ELF-1 (cell line): ENCODE measurements at places on chromosomes 5 and 9.
A peak's percentile ranks its signal among the peaks of the same experiment; 100 is the strongest.

DNA sequence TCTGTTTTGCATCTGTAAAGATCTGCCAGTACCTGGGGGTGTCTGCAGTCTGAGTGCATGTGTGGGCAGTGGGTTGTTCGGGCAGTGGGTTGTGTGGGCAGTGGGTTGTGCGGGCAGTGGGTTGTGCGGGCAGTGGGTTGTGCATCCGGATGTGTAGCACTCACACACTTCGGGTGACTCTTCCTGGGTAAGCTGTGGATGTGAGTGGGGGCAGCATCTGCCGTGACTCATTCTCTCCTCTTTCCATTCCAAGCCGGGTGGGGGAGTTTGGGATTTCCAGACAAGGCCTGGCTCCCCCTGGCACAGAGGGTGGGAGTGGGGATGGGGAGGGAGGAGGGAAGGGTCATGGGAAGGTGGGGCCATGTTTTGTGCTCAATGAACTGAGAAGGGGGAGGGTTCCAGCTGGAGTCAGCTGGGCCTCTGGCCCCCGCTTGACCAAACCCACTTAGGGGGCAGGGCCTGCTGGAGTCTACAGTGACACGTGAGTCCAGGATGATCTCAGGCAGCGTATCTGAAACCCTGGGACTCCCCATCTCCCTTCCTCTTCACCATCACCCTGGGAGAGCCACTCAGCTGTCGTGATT is 8.3 kb downstream of the CRB2 start:
- peak; percentile 65 for DNase-seq

GRCh38 chr9:135612437-135612836 is 26.9 kb downstream of the GLT6D1 start:
- no peak for DNase-seq

DNA sequence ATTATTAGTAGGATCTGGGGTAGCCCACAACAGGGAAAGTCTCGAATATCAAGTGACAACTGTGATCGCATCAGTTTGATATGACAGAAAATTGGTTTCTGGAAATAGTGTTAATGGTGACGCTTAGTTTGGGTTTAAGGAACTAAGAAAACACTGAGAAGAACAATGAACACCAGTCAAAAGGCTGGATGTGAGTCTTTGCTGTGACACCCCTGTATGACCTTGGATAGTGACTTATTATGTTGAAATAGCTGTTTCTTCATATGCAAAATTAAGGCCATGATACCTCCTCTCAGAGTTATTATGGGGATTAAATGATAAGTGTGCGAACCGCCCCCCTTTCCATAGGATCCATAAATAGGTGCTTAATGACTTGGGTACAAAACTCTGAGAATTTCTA is 926 bp downstream of the DNAJC25 start:
- no peak for DNase-seq

GRCh38 chr5:157233515-157233914 is 32.4 kb upstream of the CYFIP2 start:
- no peak for DNase-seq

GRCh38 chr9:127555840-127556820 is 55.9 kb upstream of the STXBP1 start:
- DNase-seq = peak; percentile 78

GRCh38 chr5:2006193-2006970 is 123.7 kb upstream of the IRX4 start:
- no peak for DNase-seq

DNA sequence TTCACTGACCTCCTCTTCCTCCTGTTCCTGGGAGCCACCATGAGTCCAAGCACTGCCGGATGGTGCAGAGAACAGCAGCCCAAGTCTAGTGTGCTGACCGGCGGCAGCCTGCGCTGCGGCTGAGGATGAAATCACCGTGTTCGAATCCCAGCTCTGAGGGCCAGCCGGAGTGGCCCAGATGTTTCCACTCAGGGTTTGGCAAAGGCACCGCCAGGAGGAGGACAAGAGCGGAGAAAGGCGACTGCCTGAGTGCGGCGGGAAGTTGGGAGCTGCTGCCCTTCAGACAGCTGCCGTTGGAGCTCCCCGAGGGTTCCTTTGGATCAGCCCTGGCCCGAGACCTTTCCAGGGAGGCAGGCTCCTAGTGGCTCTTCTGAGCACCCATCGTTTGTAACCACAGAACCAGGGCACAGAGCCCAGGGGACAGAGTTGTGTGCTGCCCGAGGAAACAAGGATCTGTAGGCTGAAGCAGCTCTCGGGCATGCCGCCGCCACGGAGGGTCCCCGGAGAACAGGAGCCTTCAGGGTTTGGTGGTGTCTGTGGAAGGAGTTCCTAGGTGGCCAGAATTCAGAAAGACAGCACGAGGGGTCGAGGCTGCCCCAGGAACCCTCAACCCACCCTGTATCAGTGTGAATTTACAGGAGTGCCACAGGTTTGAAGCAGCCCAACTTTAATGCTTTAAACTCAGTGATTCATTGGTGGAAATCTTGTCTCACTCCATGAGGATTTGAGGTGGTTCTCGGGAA is 115.6 kb upstream of the COL5A1 start:
- no peak for DNase-seq

- DNase-seq = peak; percentile 41
Observed at GRCh38 chr5:141084487-141084989, 9.9 kb upstream of the PCDHB2 start.

GRCh38 chr9:134032456-134033222 is 7.4 kb downstream of the BRD3OS start:
- no peak for DNase-seq

- DNase-seq = no peak
Observed at GRCh38 chr9:132589148-132590036, 7.0 kb downstream of the BARHL1 start.

DNA sequence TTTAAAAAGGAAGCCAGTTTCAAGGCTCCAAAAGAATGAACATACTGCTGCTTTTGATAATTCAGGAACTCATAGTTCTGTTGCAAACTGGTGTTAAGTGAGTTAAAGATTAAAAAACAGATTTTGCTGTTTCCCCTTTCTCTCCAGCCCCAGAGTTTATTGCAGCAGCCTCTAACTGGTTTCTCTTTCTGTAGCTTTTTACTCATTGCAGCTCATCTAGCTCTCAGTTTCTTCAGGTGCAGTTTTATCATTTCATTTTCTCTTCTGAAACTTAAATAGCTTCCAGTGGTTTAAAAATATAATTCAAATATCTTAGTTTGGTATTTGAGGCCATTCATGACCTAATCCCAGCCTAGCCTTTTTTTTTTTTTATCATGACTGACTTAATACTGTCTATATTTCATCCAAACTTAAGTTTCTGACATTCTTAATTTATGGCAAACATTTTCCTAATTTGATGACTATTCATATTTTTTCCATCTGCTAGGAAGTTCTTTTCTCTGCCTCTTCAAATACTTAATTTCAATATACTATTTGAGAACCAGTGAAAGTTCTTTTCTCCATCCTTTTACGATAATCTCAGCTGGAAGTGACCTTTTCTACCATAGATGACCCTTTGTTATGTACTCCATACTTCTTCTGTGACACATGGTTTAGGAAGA is 252.7 kb upstream of the GRIA1 start:
- no peak for DNase-seq

GRCh38 chr5:22593592-22593991 is 259.6 kb downstream of the CDH12 start:
- DNase-seq = no peak

- no peak for DNase-seq
Observed at GRCh38 chr5:160297776-160298175, 14.6 kb downstream of the CCNJL start.

GRCh38 chr5:130712324-130712723 is 452.7 kb downstream of the HINT1 start:
- DNase-seq = no peak

GRCh38 chr5:139633295-139634027 is 14.7 kb upstream of the CXXC5 start:
- DNase-seq = peak; percentile 91

GRCh38 chr5:10761933-10762775 is 1.1 kb upstream of the DAP start:
- DNase-seq = peak; percentile 41

DNA sequence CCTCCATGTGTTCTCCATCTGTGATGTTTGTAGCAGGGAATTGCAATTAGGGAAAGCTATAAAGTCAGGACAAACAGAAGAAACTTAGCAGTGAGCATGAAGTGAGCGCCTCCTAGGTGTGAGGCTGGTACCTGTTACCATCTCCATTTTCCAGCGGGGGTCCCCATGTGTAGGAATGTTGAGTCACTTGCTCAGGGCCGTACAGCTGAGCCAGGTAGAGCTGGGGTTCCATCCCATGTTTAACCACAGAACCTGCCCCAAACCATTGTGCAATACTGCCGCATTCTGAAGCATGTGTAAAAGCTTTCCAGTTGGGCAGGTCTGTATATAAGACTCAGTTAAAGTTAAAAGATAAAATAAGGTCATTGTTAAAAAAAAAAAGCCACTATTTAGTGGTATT is 62.7 kb downstream of the NDFIP1 start:
- DNase-seq = no peak

GRCh38 chr5:175698401-175699115 is 40.7 kb downstream of the HRH2 start:
- peak; percentile 10 for DNase-seq

- peak; percentile 82 for DNase-seq
Observed at GRCh38 chr9:124133727-124134126, 122.2 kb downstream of the LHX2 start.

DNA sequence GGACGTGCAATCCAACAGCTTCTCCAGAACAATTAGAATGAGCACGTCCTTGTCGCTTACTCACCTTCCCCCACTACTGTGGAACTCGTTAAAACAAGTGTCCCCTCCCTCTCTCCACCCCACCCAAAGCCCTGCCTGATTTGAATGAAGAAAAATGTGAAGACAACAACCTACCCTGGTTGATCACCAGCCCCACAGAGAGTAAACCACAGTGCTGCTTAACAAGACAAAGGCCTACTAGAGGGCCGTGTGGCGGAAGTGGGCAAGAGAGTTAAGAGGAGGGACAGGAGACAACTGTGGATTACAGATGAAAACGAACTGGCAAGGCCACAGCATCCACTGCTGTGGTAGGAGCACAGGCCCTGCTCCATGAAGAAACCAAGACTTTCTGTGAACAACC is 51.1 kb downstream of the CDK5RAP2 start:
- DNase-seq = peak; percentile 33

DNA sequence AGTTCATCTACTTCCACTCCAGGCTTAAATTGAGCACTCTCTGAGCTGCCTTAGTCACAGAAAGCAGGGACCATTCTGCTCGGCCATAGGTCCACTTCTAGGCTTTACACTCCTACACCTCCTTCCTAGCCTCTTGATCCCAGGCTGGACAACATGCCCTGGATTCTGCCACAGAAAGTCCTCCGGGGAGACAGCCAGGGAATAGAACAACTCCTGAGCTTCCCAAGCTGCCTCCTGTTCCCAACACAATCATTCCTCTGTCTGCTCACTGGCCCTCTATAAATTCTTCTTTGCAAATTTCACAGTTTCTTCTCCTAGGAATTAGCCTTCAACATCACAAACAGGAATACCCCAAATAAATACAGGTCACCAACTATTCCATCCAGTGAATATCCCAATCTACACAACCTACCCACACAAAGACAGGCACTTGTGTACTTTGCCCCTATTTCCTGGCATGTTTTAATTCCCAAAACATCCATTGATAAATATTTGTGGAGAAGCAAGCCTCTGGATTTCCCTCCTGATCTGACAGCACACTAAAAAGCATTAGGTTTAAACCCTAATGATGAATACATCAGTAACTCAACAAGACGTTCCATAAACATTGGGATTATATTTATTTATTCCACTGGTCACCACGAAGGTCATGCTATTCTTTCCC is 125.5 kb downstream of the ENC1 start:
- DNase-seq = no peak
